ENCODE measurements at places on chromosomes 12 and 14. TPM values are rescaled to one million over a fixed set of nuclear protein-coding genes. Genes with fewer than 3 reads are reported as not detected.

The NOPCHAP1 gene
- 14.6 TPM for total RNA-seq

The PRR4 gene
- total RNA-seq: 2.5 TPM

The TMED8 gene
- total RNA-seq: 15.0 TPM

The TAS2R19 gene
- 3.0 TPM for total RNA-seq

The TCL1B gene
- total RNA-seq: not detected

The PROX2 gene
- total RNA-seq: not detected

The DAO gene
- not detected for total RNA-seq

GRCh38 chr12:105067511-105068031 lies 16.7 kb downstream of the ALDH1L2 start:
- H3K27ac ChIP-seq: no peak overlapping the region
- no peaks in the 10 kb centered on the region for H3K36me3 ChIP-seq
- no peak for DNase-seq
- no peaks in the 10 kb centered on the region for H3K4me1 ChIP-seq
- H3K27me3 ChIP-seq: peaks cover 2% of the 10 kb centered on the region
- H3K4me3 ChIP-seq: no peak overlapping the region

DNA sequence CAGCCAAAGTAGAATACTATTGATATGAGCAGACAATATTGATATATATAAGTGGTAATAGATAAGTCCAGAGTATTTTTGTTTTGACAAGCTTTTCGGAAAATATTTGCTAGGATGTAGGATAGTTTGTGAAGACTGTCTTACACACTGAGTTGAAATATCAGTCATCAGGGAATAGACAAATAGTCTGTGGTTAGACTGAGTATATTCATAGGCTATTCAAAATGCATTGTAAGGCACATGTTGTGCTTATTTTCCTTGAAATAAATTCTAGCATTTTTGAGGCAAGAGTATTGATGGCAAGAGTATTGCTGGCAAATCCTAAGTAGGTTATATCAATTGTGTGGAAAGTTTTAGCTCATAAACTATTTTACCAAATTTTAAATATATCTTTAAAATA lies 201.1 kb downstream of the LRIG3 start:
- no peaks in the 10 kb centered on the region for H3K36me3 ChIP-seq
- no peak overlapping the region for H3K27ac ChIP-seq

GRCh38 chr12:93530358-93530757 lies 42.1 kb upstream of the SOCS2 start:
- no peak overlapping the region for H3K27ac ChIP-seq
- DNase-seq: no peak
- no peak overlapping the region for H3K4me3 ChIP-seq
- peaks cover 9% of the 10 kb centered on the region for H3K4me1 ChIP-seq
- peaks cover 13% of the 10 kb centered on the region for H3K27me3 ChIP-seq
- H3K36me3 ChIP-seq: peaks cover 1% of the 10 kb centered on the region

GRCh38 chr14:65002586-65003210 lies 16.0 kb downstream of the FNTB start:
- no peak overlapping the region for H3K27ac ChIP-seq
- no peaks in the 10 kb centered on the region for H3K27me3 ChIP-seq
- H3K36me3 ChIP-seq: peaks cover 6% of the 10 kb centered on the region
- H3K4me3 ChIP-seq: no peak overlapping the region
- DNase-seq: no peak
- peaks cover 25% of the 10 kb centered on the region for H3K4me1 ChIP-seq

DNA sequence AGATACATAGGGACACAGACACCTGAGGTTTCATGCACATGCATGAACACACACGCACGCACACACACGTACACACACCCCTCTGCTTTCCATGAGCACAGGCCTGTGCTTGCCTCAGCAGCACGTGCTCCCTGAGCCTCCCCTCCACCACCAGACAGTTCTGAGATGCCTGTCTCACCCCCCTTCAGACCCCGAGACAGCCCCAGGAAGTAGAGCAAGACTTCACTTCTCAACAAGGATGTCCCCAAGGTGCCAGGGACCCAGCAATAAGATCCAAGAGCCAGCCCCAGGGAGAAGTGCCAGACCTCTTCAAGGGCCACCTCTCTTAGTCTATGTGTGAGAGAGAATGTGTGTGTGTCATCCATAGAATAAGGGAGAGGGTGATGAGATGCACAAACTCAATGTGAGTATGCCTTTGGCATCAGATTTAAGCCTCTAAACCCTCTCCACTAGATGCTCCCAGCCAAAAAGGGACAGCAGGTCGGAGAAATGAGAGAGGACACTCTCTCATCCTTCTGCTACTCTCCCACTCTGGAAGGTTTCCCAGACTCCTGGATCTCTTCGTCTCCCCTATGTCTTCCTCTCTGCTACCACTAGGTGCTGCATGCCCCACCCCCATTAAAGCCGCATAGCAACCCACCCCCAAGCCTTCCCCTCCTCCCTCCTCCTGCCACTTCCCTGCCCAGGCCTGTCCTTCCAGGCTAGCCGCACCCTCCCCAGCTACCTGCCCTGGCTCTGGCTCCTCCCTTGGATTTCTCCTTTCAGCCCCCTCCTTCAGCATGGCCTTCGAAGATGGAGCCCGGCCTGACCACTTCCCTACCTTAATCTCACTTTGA lies 7.7 kb downstream of the RARG start:
- peaks cover 57% of the 10 kb centered on the region for H3K4me1 ChIP-seq
- H3K4me3 ChIP-seq: peak overlapping the region; percentile 45
- H3K27me3 ChIP-seq: no peaks in the 10 kb centered on the region
- peaks cover 23% of the 10 kb centered on the region for H3K36me3 ChIP-seq
- peak overlapping the region; percentile 89 for H3K27ac ChIP-seq

- no peak overlapping the region for H3K4me3 ChIP-seq
- no peak overlapping the region for H3K27ac ChIP-seq
- no peak for DNase-seq
- no peaks in the 10 kb centered on the region for H3K36me3 ChIP-seq
- no peaks in the 10 kb centered on the region for H3K27me3 ChIP-seq
These were observed 170.2 kb upstream of the PZP start for GRCh38 chr12:9378430-9378835.

DNA sequence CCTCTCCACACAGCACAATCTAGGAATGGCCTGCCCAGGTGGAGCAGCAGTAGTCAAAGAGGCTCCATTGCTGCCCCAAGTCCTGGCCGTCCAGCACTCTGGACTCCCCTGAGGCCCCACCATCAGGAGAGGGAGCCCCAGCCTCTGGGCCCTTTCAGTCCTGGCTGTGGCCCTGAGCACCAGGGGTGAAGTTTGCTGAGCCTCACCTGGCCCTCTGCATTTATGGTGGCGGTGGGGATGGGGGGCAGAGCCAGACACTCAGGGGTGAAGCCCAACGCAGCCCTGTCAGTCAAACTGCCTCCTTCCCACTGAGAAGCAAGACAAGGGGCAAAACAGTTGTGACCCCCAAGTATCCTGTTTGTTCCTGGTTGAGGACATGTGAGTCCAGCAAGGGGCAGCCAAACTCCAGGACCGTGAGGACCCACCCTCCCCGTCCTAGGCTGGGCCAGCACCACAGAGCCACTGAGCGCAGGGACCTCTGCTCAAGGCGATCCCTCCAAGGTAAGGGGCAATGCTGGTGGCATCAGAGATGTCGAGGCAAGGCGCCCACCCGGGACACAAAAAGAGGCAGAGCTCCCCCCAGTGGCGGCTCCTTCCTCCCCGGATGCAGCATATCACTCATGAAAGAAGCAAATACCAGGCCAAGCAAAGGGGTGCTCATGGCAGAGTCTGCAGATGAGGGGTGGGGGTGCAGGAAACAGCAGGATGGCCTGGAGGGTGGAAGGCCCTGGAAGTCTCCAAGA lies 4.8 kb upstream of the AMN start:
- H3K27ac ChIP-seq: no peak overlapping the region
- H3K36me3 ChIP-seq: no peaks in the 10 kb centered on the region
- H3K4me1 ChIP-seq: peaks cover 2% of the 10 kb centered on the region
- no peaks in the 10 kb centered on the region for H3K27me3 ChIP-seq
- no peak overlapping the region for H3K4me3 ChIP-seq

DNA sequence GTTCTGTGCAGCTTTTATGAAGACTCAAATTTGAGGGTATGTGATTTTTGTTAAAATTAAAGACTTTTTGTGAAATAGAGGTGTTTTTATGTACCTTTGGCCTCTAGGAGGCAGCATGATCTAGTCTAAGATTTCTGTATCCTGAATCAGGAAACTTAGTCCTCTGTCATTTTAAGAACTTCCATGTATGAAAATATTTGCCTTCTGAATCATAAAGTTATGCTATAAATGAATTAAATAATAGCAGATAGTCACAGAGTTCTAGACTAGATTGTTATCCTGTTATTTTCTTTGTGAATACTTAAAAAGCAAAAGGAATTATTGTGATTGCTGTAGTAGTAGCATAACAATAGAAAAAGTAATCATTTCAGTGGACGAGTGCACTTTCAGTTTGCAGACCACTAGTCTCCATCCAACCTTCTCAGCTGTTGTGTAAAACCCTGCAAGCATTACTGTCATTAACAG lies 56.3 kb downstream of the FGD4 start:
- H3K27me3 ChIP-seq: peaks cover 7% of the 10 kb centered on the region
- no peaks in the 10 kb centered on the region for H3K4me1 ChIP-seq
- H3K36me3 ChIP-seq: no peaks in the 10 kb centered on the region
- peak; percentile 50 for DNase-seq
- H3K27ac ChIP-seq: no peak overlapping the region

DNA sequence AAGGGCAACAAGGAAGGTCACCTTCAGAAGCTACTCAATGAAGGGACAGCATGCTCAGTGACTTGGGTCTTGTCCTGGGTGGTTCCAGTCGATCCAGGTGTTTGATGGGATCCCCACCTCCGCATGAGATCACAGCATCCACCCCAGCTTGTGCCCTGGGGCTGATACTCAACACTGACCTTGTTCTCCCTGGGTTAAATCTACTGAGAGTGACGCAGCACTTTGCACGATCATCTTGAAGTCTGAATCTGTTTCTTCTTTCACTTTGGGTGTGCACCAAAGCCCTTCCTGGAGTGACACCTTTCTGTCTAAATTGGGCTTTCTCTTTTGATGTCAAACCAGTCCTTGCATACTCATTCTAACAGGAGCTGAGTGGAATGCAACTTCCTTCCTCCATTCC lies 13.8 kb downstream of the NOS1 start:
- H3K27me3 ChIP-seq: no peaks in the 10 kb centered on the region
- no peaks in the 10 kb centered on the region for H3K36me3 ChIP-seq
- H3K4me1 ChIP-seq: peaks cover 3% of the 10 kb centered on the region
- no peak for DNase-seq
- no peak overlapping the region for H3K27ac ChIP-seq

DNA sequence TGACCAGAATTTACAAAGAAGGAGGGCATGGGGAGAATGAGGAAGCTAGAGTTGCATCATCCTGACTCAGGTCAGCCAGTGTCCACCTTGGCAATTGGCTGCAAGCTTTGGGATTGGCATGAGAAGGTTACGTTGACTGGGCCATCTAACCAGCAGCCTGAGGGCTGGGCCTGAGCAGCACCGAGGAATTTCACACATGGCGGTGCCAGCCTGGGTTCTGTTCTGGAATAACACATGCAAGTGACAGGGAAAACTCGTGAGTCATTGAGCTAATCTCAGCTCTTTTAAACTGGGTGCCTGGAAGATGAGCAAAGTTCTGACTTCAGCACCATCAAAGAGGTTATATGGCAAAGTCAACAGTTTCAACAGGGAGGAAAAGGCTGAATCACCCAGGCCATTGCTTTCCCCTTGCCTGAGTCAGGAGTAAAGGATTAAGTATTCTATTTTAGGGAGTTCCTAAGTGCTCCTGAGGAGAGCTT lies 543.2 kb upstream of the TBX3 start:
- DNase-seq: no peak
- H3K27me3 ChIP-seq: no peaks in the 10 kb centered on the region
- H3K27ac ChIP-seq: no peak overlapping the region

DNA sequence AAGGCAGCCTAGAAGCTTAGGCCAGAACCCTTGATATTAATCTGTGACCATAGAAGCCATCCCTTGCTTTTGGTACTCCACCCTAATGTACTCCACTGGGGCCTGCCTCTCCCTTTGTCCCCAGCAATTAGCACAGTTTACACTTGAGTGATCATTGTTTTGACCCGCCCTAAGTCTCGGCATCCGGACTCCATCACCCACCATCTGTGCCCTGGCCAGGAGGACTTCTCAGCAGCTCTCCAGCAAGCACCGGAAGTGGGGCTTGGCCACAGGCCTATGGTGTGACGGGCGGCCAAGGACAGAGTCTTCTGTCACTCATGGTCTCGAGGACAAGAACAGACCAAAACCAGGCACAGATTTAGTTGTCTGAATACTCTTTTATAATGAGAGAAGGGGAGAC lies 126.5 kb upstream of the NTF3 start:
- H3K27ac ChIP-seq: no peak overlapping the region
- no peaks in the 10 kb centered on the region for H3K4me1 ChIP-seq
- no peak for DNase-seq
- peaks cover 4% of the 10 kb centered on the region for H3K27me3 ChIP-seq

DNA sequence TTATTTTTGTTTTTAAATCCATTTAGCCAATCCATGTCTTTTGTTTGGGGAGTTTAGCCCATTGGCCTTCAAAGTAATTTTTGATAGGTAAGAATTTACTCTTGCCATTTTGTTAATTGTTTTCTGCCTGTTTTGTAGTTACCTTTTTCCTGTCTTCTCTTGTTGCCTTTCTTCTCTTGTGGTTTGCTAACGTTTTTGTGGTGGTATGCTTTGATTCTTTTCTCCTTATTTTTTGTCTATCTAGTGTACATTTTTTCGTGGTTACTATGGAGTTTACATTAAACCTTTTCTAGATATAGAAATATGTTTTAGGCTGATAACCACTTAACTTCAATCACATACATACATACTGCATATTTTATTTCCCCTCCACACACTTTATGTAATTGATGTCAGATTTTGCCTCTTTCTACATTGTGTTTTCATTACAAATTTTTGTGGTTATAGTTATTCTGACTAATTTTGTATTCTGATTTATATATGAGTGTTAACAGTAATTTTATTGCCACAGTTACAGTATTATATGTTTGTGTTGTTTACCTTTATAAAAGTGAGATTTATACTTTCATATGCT lies 19.2 kb upstream of the PPP1R12A start:
- H3K4me3 ChIP-seq: no peak overlapping the region
- DNase-seq: no peak
- no peak overlapping the region for H3K27ac ChIP-seq

GRCh38 chr14:74457565-74457895 lies 31.5 kb upstream of the SYNDIG1L start:
- H3K4me3 ChIP-seq: no peak overlapping the region
- no peak for DNase-seq
- peaks cover 16% of the 10 kb centered on the region for H3K27me3 ChIP-seq
- H3K4me1 ChIP-seq: no peaks in the 10 kb centered on the region

DNA sequence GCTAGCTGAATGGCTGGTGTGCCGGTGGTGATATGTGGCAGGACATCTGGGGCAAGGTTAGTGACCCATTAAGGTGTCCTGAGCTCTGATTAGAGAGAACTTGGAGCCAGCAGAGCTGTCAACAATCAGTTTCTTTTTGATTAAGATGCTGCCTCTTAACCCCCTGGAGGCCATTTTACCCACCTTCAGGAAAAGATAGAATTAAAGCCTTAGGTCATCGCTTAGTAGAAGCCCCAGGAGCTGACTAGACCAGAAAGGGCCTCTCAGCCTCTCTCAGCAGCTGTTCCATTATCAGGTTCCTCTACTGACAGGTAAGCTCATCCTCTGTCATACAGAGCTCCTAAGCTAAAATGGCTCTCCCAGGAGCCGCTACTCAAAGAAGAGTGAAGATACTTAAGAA lies 339.0 kb downstream of the FUT8 start:
- no peak overlapping the region for H3K27ac ChIP-seq
- H3K4me3 ChIP-seq: no peak overlapping the region
- H3K27me3 ChIP-seq: no peaks in the 10 kb centered on the region
- H3K36me3 ChIP-seq: peaks cover 9% of the 10 kb centered on the region

GRCh38 chr12:52585946-52586345 lies 12.3 kb upstream of the KRT74 start:
- no peaks in the 10 kb centered on the region for H3K27me3 ChIP-seq
- peak; percentile 76 for DNase-seq
- no peak overlapping the region for H3K4me3 ChIP-seq
- H3K27ac ChIP-seq: peak overlapping the region; percentile 78
- H3K36me3 ChIP-seq: peaks cover 4% of the 10 kb centered on the region
